ENCODE measurements at places on chromosomes 3 and 15.

DNA sequence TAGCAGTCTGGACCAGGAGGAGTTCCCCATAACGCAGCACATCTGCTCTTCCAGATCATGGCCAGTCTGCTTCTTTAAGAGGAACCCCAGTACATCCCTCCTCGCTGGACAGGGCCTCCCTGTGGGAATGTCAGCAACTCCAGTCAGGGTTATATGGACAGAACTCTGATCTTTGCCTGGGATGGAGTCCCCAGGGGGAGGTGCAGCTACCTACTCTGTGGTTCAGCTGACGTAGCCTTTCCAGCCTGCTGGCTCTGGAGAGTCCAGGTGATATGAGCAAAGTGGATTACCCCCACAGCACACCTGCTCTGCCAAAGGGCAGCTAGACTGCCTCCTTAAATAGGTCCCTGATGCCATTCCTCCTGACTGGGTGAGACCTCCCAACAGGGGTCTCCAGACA is 417.1 kb upstream of the EPHA3 start:
- no peak for DNase-seq

- no peak for DNase-seq
These were observed 4.4 kb upstream of the ENTPD3 start for GRCh38 chr3:40382617-40382979.

- no peak for DNase-seq
These were observed 42.1 kb downstream of the IQCH start for GRCh38 chr15:67296684-67297083.

- DNase-seq, result no peak
These were observed 99.7 kb downstream of the LRIG1 start for GRCh38 chr3:66401157-66401550.

- peak; percentile 68 for DNase-seq
These were observed 17.5 kb downstream of the FAM240A start for GRCh38 chr3:46629551-46630517.

DNA sequence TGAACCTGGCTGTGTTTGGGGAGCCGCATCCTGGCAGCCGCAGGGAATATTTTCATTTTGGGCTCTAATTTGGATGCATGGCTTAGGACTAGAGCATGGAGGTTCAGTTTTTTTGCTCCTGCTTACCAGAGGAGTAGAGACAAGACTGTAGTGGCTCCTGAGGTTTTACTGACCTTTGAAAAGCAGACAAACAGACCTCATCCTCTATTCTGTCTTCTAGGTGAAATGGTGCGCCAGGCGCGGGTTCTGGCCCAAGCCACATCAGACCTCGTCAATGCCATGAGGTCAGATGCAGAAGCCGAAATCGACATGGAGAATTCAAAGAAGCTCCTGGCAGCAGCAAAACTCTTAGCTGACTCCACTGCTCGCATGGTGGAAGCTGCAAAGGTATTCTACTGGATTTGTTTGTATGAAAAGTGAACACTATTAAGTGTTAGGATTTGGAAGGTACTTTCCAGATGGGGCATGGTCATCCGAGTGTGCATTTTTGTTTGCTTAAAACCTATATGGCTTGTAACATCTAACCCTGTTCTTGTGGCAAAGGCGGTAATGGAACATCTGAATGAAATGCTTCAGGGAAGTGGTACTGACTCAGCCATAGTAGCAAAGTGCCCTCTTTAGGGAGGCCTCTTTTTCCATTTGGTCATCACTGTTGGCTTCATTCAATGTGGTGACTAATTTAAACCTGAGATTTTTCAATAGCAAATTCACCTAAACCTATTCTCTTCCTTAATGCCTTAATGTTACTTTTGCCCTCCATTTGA is 330.7 kb upstream of the TPM1 start:
- no peak for DNase-seq

GRCh38 chr3:189286188-189286587 is 114.4 kb downstream of the TPRG1 start:
- no peak for DNase-seq

DNA sequence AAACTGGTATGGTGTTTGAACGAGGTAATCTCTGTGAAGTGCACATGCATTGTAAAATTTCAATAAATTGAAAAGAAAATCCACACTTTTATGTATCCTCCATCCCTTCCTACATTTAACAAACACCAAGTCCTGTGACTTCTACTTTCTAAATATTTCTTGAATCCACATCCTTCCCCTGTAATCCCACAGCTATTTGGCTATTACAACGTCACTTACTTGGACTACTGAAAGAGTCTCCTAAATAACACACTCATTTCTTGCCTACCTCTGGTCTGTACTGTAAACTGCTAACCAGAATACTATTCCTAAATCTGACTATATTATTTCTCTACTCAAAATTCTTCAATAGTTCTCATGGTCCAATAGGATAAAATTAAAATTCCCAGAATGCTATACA is 176.1 kb downstream of the NEK10 start:
- no peak for DNase-seq

- DNase-seq, result no peak
These were observed 15.6 kb downstream of the THBS1 start for GRCh38 chr15:39596358-39597051.

GRCh38 chr3:11507719-11508118 is 136.0 kb downstream of the VGLL4 start:
- DNase-seq, result no peak

GRCh38 chr15:90205050-90205848 is 4.1 kb downstream of the SEMA4B start:
- no peak for DNase-seq

GRCh38 chr15:57025264-57025926 is 107.0 kb downstream of the TCF12 start:
- no peak for DNase-seq

GRCh38 chr3:54954521-54954920 is 26.7 kb upstream of the LRTM1 start:
- no peak for DNase-seq

DNA sequence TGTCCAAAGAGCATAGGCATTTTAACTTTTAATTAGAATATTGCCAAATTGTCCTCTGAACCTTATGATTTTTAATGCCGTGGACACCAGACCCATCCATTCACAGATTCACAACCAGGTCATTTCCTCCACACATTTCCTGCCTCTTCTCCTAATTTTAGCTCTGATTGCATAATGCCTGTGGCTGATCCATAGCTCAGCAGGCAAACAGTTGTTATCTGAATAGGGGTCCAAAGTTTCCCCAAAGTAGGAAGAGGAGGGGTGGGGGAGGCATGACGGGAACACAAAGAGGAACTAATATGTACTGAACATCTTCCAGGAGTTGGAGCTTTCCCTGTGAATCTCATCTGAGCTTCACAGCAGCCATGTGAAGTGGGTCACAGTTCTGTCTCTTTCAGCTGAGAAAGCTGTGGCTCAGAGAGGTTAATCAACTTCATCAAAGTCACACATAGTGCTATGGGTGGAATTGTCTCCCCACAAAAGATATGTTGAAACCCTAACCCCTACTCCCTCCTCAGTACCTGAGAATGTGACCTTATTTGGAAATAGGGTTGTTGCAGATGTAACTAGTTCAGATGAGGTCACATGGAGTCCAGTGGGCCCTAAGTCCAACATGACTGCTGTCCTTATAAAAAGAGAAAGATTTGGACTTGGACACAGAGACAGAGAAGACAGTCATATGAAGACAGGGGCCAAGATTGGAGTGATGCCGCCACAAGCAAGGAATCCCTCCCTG is 106.7 kb upstream of the AGBL1 start:
- DNase-seq, result no peak

Measured in SHP77 (cell line).